ENCODE measurements at places on chromosomes 12 and 14.

DNA sequence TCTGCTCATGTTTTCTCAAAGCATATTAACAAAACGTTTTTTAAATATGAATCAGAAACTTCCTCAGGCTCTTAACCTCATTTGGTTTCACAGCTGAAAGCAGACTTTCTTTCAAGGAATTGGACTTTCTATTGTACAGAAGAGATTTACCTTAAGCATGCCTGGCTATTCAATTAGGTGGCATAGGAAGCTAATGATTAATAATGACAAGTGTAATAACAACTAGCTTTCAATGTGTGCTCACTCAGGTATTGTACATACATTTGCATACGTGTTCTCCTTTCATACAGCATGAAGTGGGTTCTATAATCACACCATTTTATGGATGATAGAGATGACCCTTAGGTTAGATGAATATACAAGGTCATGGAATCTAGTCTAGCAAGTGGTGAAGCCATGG lies 115.7 kb downstream of the ANO6 start:
- DNase-seq, result no peak

GRCh38 chr14:32300136-32300535 lies 29.0 kb upstream of the AKAP6 start:
- no peak for DNase-seq

- DNase-seq, result peak; percentile 79
Observed at GRCh38 chr14:51596488-51597117, 55.1 kb upstream of the FRMD6 start.

- DNase-seq, result no peak
Observed at GRCh38 chr12:42776396-42776795, 186.8 kb upstream of the PRICKLE1 start.

DNA sequence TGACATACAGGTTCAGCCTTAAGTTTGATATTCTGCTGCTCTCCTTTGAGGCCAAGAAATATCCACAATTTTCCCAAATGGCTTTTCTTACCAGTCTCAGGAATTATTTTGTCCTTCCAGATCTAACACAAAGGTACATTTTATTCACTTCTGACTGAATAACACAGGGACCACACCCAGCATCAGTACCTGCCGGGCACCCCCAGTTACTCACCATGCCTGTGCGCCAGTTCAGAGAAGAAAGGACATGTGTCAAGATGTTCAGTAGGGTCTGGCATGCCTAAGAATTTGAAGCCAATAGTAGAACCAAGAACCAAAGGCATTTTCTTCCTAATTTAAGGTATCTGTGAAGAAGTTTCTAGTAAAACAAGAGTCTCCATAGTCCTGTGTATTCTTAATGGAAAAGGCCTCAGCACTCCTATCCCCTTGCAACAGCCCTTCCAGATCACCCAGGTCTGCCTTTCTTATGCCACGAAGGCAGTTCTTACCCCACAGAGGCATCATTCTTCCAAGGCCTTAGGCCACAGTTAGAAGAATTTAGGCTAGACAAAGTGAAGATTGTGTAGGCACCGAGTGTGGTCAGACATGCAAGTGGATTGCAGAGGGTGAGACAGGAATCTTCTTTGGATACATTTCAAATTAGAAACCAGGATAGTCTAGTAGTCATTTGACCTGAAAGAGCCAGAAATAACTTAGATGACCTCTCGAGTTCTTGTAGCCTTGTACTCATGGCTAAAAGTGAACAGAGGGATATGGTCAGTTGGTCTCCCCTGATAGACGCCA lies 140.1 kb upstream of the HIF1A start:
- no peak for DNase-seq

DNA sequence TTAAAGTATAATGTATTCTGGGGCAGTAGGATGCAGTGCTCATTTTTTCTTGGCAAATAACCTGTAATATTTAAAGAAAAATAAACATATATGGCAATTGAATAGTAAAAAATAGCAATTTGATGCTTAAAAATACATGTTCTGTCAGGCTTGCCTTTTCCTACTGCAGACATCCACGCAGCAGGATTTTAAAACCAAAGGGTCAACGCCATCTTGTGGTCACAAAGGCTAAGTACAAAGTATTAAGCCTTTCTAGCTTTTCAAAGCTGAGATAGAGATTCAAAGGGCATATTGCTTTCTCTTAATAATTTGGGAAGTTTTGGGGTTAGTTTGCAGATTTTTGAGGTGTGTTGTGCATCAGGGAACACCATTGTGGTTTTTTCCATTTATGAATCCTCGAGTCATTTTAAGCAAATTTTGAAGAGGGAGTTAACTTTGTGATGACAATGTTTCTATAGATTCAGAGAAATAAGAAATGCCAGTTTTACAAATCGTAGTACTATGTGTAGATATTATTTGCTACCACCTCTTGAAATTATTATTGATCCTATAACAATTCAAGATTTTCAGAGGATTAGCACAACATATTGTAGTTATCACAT lies 4.7 kb upstream of the CCER1 start:
- DNase-seq, result peak; percentile 60

GRCh38 chr12:94326727-94327126 lies 132.9 kb downstream of the CEP83 start:
- DNase-seq, result no peak

DNA sequence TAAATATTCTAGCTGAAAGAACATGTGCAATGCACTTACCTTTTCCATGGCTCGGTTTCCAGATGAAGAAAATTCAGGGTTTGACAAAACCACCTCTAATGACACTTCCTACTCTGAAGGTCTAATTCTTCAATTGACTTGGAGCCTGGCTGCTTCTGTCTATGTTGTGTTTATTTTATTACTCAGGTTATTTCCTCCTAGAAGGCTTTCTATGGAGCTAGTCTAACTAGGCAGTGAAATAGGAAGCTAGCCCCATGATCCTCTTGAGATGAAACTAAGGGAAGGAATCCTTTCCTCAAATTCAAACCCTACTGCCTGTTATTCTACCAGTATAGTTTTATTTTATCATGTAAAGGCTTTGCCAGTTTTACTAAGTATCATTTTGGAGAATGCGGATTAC lies 20.9 kb upstream of the IFNG-AS1 start:
- DNase-seq, result no peak

- no peak for DNase-seq
Observed at GRCh38 chr12:124183172-124183571, 111.7 kb upstream of the RFLNA start.
